Common myeloid progenitor, CD34-positive (primary cell): ENCODE measurements at places on chromosomes 5 and 9.
A peak's percentile ranks its signal among the peaks of the same experiment; 100 is the strongest.

GRCh38 chr5:135467051-135467625, 15.0 kb upstream of the TIFAB start:
- DNase-seq = no peak

DNA sequence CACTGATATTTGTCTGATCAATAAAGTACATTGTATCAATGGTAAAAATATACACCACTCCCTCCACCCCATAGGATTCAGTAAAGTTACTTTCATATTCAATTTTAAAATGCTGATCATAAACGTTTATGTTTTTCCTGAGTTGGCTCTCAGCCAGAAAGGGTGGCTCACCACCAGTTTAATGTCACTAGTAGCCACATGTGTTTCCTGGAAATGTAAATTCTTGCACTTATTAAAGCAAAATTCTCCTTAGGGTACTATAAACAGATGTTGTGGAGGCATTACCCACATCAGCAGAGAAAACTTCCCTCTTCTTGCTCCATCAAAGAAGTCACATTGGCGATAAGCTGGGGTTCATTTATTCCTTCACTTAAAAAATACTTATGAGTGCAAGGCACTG, 210.3 kb downstream of the SREK1 start:
- peak; percentile 6 for DNase-seq

DNA sequence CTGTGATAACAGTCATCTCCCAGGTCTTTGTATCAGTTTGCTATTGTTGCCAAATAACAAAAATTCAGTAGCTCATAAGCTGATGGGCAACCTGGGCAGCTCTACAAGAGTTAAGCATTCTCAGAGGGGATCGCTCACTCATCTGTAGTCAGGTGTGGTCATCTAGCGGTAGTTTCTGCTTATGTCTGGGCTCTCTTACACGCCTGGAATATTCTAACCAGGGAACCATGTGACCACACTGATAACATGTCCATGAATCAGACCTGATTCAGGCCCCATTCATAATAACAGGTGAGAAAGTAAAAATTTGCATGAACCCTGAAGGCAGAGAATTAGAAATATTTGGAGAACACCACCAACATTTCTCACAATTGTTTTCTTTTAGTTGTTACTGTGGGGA, 576.1 kb downstream of the SLCO4C1 start:
- DNase-seq = no peak

GRCh38 chr9:117704024-117704575, at the start of gene TLR4:
Gene TLR4, plus strand, starts transcription at chr9:117704403. Its CDS starts 70 bp downstream, at chr9:117704473.
- peak; percentile 68 for DNase-seq
